NCI-H187 treated with DMSO at 0.1 percent for 48 hours (cell line): ENCODE measurements at places on chromosomes 3 and 15.

DNA sequence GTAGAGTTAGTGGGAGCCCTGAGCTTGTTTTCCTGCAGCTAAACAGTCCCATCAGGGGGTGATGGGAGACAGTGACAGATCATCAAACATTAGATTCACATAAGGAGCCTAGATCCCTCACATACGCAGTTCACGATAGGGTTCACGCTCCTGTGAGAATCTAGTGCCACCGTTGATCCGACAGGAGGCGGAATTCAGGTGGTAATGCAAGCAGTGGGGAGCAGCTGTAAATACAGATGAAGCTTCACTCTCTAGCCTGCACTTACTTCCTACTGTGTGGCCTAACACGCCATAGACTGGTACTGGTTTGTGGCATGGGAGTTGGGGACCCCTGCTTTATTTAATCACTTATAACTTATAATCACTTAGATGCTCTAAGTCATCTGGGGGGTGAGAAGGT, 179.1 kb downstream of the AKAP13 start:
- DNase-seq = no peak

GRCh38 chr3:31029706-31030105, 135.2 kb upstream of the GADL1 start:
- no peak for DNase-seq

- no peak for DNase-seq
Measured at GRCh38 chr3:1087066-1087560, 5.7 kb upstream of the CNTN6 start.

DNA sequence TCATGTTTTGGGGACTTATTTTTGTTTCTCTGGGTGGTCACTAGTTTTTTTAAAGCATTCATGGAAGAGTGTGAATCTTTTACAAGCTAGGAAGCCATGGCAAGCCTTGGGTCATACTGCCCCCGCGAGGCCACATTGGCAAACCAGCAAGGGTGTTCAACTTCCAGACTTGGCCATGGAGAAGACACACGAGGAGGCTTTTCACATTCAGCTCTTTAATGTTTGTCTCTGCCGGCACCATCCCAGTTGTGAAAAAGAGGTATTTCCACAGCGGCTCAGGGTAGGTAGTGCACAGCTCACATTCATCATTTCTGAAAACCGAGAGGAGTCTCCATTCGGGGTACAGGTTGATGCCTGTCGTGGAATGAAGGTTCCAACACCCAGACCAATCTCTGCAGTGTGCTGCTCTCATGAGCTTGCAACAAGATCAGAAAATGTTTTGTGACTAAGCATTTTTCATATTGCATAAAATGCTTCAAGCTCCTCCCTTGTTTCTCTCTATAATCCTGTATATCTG, 7.7 kb downstream of the CCR5 start:
- DNase-seq = no peak

DNA sequence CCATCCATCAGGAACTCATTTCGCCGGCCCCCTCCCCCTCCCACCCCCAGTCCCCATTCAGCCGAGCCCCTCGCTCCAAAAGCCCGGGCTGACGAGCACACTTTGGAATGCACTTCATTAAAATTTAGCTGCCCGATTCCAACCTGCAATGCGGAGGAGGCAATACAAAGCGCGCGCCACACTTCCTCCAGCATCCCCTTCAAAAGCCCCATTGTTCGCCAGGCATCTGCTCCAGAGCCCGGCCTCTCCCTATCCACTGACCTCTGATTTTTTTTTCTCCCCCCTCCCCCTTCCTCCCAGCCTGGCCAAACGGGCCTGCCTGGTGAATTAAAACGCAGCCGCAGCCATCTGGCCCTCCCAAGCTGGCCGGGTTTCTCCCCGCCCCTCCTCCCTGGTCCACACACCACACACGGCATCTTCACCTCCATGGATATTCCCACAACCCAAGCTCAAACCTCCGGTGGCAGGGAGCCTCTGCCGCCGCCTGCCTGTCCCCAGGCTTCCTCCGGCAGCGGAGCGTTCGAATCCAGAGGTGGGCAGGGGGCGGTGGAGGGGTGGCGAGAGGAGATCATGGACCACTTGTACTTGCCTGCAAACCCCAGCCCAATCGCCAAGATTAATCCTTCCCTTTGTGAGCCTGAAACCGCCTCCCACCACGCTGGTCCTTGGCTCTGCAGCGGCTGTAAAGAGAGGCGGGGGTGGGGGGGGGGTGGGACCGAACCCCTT, 441.3 kb downstream of the MAGI1 start:
- DNase-seq = no peak
